ACHN (cell line): ENCODE measurements at places on chromosomes 1 and 21.
A peak's percentile ranks its signal among the peaks of the same experiment; 100 is the strongest.

- no peak for DNase-seq
Measured at GRCh38 chr1:81371864-81372263, 428.9 kb upstream of the ADGRL2 start.

DNA sequence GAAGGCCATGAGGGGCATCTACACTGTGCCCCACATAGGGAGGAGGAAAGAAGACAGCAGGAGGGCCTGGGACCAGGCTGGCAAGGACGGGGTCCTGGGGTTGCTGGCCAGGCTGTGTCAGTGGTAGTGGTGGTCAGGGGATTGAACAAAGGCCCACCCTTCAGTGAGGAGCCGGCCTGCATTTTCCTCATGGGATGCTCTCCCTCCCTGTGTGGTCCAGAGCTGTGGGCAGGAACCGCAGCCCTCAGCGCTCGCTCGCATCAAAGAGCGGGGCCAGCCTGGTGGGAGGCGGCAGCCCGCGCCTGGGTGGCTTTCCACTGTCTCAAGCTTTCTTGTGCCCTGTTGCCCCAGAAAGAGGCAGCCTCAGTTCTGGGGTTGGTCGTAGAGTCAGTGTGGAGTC lies 24.8 kb downstream of the LHX4 start:
- no peak for DNase-seq

DNA sequence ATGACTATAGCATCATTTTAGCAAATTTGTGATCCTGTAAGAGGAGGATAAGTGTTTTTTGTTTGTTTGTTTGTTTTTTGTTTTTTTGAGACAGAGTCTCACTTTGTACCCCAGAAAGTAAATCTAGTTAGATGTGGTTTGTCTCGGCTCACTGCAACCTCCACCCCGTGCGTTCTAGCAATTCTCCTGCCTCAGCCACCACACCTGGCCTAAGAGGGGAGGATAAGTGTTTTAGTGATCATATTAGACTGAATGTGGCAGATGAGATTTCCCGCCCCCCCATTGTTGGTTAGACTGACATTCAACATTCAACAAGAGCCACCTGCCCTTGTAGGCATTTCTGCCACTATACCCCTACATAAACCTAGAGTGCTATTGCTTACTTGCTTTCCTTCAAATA lies 98.5 kb downstream of the OSBPL9 start:
- no peak for DNase-seq

- no peak for DNase-seq
Measured at GRCh38 chr1:29239142-29239541, 2.8 kb downstream of the PTPRU start.

DNA sequence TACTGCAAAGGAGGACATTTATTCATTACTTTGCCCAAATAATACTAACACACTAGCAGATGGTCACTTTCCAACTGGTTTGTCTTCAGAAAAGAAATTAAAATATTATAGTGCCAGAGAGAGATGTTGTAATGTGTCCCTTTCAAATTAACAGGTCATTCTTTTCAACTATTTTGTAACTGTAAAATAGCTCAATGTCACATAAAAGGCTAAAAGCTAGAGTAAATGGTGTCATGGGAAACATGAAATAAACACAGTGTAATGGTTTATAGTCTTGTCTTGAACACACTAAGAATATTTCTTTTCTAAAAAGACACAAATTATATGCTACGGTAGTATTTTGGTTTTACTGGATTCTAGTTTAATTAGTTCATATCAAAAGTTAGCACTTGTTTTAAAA lies 77.8 kb downstream of the ADGRL2 start:
- no peak for DNase-seq

DNA sequence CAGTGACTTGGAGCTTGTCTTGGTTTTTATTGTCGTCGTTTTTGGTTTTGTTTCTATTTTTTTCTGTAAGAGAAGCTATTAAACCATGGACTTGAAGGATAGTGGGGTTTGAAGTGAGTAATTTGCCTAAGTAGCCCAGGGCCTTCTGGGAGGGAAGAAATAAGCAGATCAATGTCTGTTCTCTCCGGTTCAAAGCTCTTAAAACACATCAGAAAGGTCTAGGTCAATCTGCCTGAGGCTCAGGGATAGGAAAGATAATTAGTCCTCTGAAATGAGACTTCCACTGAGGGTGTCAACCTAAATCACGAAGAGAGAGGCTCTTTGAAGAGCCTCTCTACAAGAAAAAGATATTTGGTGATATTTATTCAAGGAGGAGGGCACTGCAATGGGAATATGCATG lies 178.0 kb downstream of the MATN1 start:
- DNase-seq: no peak

- DNase-seq: peak; percentile 87
Measured at GRCh38 chr1:221886743-221887414, 145.0 kb upstream of the DUSP10 start.

DNA sequence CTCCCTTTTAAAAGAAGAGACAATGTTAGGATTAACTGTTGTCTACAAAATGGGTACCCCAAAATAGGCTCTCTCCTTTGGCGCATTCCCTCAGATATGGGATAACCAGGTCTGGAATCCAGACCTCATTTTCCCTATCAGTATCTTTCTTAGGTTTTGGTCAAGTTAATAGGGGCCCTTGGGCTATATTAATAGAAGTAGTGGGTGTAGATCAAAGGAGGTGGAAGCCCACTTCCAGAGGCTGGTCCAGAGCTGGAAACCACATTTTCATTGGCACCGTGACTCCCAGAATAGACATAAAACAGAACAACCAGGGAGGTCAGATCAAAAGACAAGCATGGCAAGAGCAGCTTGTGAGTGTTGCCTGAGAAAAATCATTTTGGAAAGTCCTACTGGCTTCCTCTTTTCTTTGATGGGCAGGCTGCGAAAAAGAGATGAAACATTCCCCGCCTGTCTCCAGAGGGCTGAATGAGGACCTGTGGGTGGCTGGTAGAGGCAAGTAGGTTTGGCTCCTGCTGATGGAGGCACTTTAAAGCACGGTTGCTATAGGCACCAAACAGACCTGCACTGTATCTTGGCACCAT lies 25.8 kb upstream of the KIF21B start:
- DNase-seq: no peak

- DNase-seq: no peak
Measured at GRCh38 chr1:197683895-197684553, 91.3 kb downstream of the DENND1B start.

GRCh38 chr1:2271211-2271721 lies 43.1 kb downstream of the SKI start:
- no peak for DNase-seq

GRCh38 chr1:94332952-94333351 lies 85.2 kb upstream of the ABCD3 start:
- no peak for DNase-seq

DNA sequence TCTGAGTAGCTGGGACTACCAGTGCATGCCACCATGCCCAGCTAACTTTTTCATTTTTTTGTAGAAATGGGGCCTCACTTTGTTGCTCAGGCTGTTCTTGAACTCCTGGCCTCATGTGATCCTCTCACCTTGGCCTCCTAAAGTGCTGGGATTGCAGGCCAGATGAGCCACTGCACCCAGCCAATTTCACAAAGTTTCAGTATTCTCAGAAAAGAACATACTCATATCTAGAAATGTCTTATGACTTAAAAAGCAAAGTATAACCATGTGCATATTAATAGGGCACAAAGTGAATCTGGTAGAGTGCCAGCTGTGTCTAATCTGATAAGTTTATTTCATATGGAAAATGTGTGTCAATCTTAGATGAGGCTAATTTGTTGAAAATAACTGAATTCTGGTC lies 87.5 kb upstream of the CACYBP start:
- DNase-seq: no peak

- no peak for DNase-seq
Measured at GRCh38 chr1:224251741-224252146, 68.7 kb downstream of the DEGS1 start.

DNA sequence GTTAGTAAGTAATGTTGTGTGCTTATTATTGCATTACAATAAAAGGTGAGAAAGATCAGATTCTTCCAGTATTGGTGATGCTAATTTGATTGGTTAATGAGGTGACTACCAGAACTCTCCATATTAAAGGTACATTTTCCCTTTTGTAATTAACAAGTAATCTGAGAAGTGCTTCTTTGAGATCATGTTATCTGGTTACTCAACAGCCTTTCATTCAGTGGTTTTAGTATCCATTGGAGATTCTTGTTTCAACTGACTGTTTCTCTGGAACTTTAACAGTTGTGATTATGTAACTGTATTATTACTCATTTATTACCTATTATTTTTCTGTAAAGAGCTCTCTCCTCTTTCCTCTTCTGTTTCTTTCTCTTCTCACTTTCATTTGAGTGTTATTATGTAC lies 86.7 kb downstream of the PEX14 start:
- no peak for DNase-seq

- no peak for DNase-seq
Measured at GRCh38 chr1:33358114-33358794, 37.4 kb upstream of the A3GALT2 start.
